CD14-positive monocyte (primary cell): ENCODE measurements at places on chromosomes 2 and 18.

DNA sequence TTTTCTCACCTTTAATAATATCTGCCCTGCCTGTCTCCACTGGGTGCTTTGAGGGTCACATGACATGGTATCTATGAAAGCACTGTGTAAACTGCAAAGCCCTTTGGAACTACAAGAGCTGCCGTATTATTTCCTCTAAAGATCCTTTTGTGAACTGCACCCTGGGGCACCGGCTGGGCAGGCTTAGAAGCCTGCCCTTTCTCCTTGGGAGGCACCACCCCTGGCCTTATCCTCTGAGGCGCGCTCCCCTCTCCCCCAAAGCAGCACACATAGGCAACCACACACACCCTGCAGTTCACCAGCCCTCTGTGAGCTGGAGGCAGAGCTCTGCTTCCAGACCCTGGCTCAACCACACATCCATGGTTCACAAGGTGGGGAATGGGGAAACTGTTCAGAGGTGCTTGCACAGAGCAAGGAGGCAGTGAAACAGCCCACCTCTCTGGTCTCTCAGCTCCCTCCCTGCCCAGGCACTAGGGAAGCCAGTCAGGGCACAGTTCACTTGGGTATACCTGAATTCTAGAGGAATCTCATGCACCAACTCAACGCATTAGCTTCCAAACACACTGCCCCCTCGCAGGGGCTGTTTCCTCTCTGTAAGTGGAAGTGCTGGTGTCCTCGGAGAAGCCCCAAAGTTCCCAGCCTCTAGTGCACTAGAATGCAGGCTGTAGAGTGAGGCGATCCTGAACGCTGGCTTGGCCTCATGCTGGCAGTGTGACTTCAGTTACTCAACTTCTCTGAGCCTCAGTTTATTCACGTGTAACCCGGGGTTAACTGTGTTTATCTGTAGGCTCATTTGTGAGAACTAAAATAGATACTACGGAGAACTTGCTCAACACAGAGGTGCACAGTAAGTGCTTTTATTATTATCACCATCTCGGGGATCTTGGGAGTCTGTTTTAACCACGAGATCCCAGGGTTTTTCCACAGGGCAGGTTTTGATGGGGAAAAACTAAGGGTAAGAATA, 11.0 kb downstream of the SIGLEC15 start:
- no peak for DNase-seq

- DNase-seq: no peak
These were observed 106.6 kb upstream of the MSH6 start for GRCh38 chr2:47676261-47676926.

GRCh38 chr2:4938206-4938605, 754.0 kb upstream of the SOX11 start:
- no peak for DNase-seq

DNA sequence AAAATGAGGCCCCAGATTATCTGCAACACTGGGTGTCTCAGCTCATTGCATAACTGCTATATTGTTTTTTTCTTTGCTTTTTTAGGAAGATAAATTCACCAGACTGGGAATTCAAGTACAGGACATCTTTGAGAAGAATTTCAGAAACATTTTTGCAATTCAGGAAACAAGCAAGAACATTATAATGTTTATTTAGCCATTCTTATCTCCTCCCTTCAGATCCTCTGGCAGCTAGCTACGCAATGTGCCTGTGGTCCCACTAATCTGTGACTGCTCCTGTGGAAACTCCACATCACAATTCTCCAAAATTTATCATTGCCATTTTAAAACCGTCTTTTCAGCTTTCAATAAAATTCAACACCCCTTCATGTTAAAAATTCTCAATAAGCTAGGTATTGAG, 126.8 kb downstream of the SP100 start:
- DNase-seq: no peak
